ENCODE measurements at places on chromosomes 2 and 18.

GRCh38 chr18:78793313-78794070 is 186.1 kb upstream of the SALL3 start:
- no peak for DNase-seq

- DNase-seq, result no peak
Measured at GRCh38 chr2:231284296-231284695, 85.9 kb downstream of the ARMC9 start.

GRCh38 chr2:182377467-182377866 is 49.4 kb downstream of the PDE1A start:
- no peak for DNase-seq

GRCh38 chr2:84781942-84782716 is 98.8 kb downstream of the TRABD2A start:
- DNase-seq, result no peak

DNA sequence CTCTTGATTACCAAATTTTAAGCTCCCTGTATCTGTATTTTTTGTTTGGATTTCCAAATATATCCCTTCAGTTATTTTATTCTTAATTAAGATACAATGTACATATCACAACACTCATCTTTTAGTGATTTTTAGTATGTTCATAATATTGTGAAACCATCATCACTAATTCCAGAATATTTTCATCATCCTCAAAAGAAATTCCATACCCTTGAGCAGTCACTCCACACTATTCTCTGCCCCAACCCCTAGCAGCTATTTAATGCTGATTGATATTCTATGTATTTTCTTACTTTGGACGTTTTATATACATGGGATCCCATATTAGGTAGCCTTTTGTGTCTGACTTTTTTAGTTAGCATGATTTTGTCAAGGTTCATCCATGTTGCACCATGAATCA is 127.4 kb upstream of the SLC8A1 start:
- DNase-seq, result no peak

DNA sequence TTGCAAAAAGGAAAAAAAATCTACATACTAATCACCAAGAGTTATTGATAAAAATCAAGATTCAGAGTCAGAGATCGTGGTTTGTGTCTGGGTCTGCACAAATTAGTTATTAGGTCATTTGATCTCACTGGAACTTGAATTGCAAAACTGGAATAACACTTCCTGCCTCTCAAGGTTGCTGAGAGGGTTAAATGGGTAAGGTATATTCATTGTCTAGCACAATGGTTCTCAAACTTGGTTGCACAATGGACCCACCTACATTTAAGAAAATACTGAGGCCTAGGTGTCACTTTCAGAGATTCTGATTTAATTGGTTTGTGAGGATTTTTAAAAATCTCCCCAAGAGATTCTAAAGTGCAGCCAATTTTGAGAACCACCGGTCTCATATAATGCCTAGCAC is 84.8 kb downstream of the COBLL1 start:
- no peak for DNase-seq

DNA sequence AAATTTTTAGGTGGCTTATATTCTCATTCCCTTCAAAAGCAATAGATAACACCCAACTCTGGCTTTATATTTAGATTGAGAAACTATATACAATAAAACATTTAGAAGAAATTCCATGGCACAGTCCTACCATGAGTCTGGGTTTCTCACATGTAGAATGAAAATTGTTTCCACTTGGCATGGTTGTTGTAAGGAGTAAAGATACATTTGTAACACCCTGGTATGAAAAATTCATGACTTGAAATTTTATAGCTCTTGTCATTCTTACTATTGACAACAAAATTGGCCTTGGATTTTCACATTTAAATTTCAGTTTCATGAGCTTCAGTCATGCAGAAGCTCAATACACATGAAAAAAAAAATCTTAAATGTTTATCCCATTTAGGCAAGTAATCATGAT is 92.5 kb upstream of the CBLN2 start:
- no peak for DNase-seq

DNA sequence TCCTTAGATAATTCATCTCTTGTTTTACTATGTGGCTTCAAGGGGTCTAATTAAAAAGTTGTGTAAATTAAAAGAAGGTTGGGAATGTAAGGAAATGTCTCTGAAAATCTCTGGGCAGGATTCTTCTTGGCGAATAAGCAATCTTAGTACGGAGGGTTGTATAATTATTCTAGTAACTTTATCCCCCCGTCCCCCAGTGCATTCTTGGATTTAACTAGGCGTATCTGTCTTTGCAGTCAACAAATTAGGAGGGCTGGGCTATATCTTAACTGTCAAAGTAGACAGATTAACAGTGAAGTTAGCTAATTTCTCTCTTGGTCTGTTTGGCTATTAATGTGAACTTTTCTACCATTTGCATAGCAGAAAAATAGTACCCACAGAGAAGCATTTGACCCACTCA is 329.8 kb upstream of the THUMPD2 start:
- DNase-seq, result no peak

GRCh38 chr2:142174176-142174575 is 43.4 kb upstream of the LRP1B start:
- no peak for DNase-seq

DNA sequence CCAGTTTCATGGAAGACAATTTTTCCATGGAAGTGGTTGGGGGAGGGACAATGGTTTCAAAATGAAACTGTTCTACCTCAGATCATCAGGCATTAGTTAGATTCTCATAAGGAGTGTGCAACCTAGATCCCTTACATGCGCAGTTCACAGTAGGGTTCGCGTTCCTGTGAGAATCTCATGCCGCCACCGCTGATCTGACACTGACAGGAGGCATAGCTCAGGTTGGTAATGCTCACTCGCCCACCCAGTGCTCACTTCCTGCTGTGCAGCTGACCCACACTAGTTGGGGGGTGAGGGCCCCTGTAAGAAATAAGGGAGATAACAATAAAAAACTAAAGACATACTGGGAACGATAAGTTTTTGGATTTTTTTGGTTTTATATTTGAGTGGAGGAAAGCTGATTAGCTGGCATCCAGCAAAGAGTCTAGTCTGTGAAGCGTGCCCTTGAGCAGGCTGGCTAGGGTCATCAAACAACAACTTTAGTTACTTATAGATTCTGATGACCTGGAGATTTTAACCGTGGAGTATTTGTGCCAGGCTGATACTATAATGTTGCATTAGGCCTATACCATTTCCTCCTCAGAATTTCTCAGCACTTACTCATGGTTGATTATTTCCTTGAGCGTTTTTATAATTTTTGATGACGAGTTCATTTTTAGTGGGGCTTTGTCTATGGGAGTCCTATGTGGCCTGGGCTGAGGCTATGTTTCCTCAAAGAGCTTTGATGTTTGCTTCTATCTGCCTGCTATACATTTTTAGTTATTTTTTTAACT is 6.3 kb upstream of the MCFD2 start:
- DNase-seq, result no peak

DNA sequence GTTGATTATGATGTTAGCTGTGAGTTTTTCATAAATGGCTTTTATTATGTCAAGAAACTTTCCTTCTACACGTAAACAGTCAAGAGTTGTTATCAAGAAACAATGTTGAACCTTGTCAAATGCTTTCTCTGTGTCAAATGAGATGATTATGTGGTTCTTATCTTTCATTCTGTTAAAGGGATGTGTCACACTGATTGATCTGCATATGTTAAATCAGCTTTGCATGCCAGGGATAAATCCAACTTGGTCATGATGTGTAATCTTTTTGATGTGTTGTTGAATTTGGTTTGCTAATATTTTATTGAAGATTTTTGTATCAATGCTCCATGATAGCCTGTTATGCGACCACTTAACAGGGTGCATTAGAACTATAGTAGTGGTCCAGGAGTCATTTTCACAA is 107.3 kb downstream of the C1QL2 start:
- no peak for DNase-seq

DNA sequence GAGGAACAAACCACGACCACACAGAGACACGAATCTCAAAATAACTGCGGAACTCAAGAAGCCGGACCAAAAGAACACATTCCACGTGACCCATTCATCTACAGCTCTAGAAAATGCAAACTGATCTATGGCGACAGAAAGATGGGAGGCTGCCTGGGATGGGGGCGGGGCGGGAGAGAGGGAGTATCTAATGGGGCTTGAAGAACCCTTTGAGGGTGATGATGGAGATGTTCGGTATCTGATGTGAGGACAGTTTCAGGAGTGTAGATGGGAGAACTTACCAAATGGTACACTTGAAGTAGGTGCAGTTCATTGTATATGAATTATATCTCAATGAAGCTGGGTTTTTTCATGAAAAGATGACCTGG is 34.6 kb upstream of the KLF11 start:
- no peak for DNase-seq

DNA sequence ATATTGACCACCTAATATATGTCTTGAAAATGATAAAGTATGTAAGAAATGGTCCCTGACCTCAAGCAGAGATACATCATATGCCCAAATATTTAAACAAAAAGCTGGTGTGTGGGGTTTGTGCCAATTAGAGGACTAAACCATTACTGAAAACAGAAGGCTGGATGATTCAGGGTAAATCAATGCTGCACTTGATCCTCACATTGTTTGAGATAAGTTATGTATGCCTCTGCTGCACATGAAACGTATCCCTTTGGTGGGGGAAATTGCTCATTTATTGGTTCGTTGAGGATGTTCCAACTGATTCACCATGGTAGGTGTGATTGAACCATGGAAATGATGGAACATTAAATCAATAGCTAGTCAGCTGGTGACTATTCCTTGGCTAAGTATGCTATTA is 24.7 kb upstream of the DARS1 start:
- DNase-seq, result no peak

GRCh38 chr2:231152800-231153557 is 28.1 kb upstream of the HTR2B start:
- DNase-seq, result no peak

DNA sequence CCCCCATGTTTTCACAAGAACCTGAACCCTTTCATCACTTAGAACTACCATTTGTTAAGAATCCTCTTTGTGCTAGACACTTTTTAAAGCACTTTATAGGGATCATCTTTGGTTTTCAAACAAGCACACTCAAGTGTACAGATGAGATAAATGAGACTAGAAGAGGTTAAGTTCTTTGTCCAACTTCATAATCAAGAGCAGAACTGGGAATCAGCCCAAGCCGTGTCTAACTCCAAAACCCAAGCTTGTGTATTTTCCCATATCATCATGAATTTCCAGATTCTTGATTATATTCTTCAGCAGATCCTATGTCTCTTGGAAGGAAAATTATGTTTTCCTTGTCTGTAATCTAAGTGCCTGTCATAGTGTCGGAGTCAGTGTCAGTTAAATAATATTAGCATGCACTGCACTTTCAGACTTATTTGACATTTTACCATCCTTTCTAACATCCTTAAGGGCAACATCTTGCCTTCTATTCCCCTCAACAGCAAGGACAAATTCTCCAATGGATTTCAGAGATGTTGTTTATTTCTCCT is 123.0 kb upstream of the SETBP1 start:
- DNase-seq, result no peak

Data from hematopoietic multipotent progenitor cell (in vitro differentiated cells).